AG04449 (cell line): ENCODE measurements at places on chromosomes 6 and 20.

DNA sequence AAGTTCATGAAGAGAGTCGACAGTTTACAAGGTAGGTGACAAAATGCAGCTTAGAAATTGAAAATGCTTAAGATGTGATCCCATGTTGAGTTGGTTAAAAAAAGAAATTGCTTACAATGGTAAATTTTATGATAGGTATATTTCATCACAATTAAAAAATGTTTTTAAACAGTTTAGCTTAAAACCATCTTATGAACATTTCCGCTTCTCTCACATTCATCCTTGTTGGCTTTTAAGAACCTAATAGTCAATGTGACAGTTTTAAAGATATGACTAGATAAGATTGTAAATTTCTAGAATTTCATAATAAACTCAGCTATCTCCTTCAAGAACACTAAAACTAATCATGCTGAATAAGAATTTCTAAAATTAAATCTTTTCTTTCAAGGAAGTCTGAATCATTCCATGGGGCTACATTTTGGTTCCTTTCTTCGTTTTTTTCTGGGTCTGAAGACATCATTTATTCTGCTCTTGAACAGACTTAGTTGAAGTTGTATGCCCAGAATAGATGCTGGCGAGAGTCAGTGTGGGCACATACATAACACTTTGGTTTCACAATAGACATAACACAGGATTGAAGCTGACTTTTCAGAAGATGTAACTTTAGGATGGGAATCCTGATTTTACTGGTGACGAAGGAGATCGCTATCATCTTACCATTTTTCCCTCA, 35.9 kb upstream of the LTV1 start:
- no peak for DNase-seq

GRCh38 chr6:138404666-138405337, 779 bp downstream of the HEBP2 start:
- no peak for DNase-seq

- peak; percentile 77 for DNase-seq
Measured at GRCh38 chr6:89986650-89987074, 92.4 kb downstream of the GJA10 start.

- no peak for DNase-seq
Measured at GRCh38 chr6:147949981-147950622, 392.5 kb upstream of the SASH1 start.

GRCh38 chr6:165306955-165307354, 2.5 kb downstream of the C6orf118 start:
- no peak for DNase-seq

DNA sequence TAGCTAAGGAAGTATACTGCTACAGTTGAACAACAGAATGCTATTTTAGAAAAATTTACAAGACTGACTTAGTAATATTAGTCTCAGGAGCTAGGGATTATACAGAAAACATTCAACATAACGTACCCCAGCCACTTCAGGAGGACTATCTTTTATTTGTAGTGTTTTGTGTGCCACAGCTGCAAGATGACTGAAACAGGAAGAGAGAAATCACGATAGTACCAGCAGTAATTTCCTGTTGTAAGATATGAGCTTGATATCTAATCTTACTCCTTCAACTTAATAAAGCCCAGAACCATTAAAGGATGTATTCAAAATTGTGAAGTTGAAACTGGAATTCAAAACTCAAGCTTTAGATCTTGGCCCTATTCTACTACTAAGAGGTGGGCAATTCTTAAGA, 42.1 kb downstream of the SLC35A1 start:
- no peak for DNase-seq

DNA sequence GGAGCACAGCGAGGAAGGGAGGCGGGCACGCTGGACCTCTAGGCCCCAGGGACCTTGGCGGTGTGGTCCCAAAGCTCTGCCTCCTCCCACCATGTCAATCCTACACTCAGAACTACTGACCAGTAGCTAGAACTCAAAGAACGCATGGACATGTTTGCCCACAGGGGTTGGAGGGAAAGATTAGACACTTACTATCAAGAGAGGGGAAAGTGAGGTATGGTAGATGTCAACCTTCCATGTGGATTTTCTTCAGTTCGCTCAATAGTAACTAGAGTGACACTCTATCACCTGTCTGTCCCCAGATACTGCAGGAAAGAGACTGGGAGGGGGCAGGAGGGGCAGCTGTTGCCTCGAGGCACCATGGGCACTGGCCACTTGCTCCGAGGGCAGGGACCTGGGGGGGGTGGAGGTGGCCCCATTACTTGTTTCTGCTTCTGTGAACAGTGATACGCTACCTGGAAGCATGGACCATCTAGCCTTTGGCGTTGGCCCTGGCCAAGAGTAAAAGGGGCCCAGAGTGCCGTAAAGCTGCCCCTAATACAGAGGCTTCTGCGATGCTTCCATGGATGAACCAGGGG, 912 bp upstream of the DIDO1 start:
- DNase-seq: no peak

- no peak for DNase-seq
Measured at GRCh38 chr6:43992783-43993644, 134.2 kb downstream of the MRPL14 start.

- no peak for DNase-seq
Measured at GRCh38 chr6:47303342-47303741, 6.4 kb downstream of the TNFRSF21 start.

DNA sequence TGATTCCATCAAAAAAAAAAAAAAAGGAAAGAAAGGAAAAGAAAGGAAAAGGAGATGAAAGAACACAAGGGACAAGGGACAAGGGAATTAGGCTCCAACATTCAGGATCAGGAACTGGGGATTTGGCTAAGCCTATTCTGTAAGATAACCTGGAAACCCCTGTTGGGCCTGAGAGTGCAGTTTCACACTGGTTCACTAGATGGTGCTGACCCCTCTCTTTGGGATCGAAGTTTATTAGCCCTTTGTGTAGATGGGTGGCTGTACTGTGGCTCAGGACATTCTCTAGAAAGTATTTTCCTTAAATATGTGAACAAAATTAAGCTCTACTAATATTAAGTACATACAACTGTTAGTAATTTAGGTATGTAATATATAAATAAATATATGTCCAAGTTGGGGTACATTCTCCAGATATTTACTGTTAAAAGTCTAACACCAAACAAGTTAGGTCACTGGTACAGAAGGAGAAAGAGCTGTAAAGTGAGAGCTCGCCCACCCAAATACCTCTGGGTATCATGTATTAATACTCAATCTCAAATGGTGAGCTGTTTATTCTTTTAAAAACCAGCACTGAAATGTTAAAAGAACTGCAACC, 6.3 kb downstream of the OR2A4 start:
- no peak for DNase-seq

- DNase-seq: no peak
Measured at GRCh38 chr6:348860-349396, 42.6 kb upstream of the IRF4 start.

- no peak for DNase-seq
Measured at GRCh38 chr20:10670501-10671220, 3.1 kb downstream of the JAG1 start.

GRCh38 chr20:36823121-36823520, 49.6 kb upstream of the DSN1 start:
- no peak for DNase-seq
